ENCODE measurements at places on chromosomes 6 and 20. TPM values are rescaled to one million over a fixed set of nuclear protein-coding genes. Genes with fewer than 3 reads are reported as not detected.
A peak's percentile ranks its signal among the peaks of the same experiment; 100 is the strongest.

Gene CAGE1
- total RNA-seq = not detected

- no peak for DNase-seq
Observed at GRCh38 chr6:28776269-28777146, 147.3 kb downstream of the TRIM27 start.

GRCh38 chr6:5202941-5203340 lies 57.8 kb downstream of the LYRM4 start:
- DNase-seq = no peak

Gene FAXC
- total RNA-seq = 3.8 TPM

DNA sequence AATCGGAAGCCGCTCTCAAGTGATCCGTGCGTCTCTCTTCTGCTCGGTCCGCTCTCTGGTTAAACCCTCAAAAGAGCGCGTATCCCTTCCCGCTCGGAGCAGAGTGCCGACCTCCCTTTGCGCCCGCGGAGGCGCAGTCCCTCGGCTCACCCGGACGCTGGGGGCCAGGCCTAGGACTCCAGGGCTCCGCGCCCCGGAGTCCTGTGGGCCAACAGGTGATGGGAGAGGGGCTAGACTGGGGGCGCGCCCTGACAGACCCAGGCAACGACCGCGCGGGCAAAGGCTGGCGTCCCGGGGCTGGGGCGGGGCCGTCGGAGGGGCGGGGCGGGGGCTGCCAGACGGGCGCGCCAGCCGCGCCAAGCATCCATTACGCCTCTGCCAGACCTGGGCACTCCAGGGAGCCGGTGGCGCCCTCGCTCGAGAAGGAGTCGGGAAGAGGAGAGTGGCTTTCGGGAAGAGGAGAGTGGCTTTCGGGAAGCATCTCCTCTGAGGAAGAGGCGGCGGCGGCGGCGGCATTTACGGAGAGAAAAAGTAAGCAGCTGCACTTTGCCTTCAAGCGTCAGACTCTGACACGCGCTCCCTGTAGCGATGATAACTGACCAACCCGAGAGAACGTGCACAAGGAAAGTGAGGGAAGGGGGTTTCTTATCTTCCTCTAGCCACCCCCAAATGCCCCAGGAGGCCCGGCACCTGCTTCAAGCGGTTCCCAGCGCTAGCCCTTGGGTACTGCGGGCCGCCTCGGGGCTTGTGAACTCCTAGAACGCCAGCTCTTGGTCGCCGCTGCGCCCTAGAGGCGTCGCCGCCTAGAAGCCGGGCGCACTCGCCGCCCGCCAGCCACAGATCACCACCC lies 2.6 kb downstream of the EPHA7 start:
- peak; percentile 41 for DNase-seq

- no peak for DNase-seq
Observed at GRCh38 chr6:4593951-4594350, 182.3 kb upstream of the CDYL start.

GRCh38 chr20:23910210-23910609 lies 30.7 kb upstream of the CST5 start:
- no peak for DNase-seq

GRCh38 chr6:70310063-70310694 lies 7.3 kb upstream of the COL9A1 start:
- no peak for DNase-seq

DNA sequence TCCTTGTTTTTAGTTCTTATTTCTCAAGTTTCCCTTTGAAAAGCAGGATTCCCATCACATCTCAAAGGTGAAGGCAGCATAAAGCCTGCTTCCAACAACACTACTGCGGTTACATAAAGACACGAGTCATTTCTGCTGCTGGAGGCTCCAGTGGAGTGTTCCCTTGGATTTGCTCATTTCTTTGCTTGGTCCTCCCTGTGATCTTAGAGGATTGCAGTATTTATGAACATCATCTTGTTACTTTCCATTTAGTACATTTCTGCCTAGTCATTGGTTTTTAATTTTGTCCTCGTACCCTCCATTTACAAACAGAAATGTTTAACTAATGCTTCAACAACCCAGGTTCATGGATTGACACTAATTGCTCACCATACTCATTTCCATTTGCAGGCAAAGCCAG lies 298.8 kb downstream of the ZNF217 start:
- DNase-seq = no peak

DNA sequence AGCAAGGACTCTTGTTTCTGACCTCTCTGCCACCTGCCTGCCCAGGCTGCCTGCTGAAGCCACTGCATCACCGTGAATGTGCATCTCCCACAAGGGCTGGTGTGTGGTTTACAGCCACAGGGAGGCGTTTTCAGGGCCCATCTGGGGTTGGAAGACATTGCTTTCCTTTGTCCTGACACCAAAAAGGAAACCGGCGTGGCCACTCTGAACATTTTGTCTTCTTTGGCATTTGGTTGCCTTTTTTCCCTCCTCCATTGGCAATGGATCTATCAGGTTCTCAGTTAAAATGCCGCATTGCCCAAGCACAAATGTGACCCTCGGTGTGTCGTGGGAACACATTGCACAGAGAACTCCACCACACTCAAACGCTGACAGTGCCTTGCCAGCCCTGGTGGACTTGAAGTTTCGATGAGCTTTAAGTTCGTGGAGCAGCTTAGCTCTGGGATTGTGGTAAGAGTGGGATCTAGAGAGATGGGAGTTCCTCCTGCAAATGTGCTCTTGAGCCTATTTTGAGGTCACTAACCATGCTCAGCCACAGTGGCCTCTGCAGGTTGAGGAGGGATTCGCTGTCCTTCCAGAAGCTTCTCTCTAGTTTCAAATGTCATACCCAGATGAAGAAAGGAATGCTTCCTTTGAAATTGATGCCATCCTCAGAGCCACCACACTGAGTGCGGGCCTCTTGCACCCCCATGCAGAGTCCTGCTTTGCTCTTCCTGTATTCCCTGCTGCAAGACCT lies 14.8 kb upstream of the PCK1 start:
- DNase-seq = peak; percentile 28

- no peak for DNase-seq
Observed at GRCh38 chr6:151544453-151544852, 50.6 kb downstream of the CCDC170 start.

DNA sequence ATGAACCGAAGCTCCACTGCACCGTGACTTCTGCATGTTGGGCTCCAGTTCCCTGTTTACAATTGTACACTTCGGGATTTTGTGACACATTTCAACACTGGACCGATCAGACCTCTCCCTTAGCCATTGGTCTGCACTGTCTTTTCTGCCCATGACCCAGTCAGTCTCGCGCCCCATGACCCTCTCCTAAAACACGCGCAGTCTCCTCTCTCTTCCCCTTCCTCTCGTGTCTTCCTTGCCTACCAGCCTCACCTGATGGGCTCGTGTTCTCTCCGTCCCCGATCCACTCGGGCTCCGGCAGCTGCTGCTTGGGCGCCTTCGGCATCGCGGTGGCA lies 535 bp upstream of the ABCF1 start:
- DNase-seq = no peak

- DNase-seq = no peak
Observed at GRCh38 chr6:2147766-2148448, 97.5 kb downstream of the GMDS start.

DNA sequence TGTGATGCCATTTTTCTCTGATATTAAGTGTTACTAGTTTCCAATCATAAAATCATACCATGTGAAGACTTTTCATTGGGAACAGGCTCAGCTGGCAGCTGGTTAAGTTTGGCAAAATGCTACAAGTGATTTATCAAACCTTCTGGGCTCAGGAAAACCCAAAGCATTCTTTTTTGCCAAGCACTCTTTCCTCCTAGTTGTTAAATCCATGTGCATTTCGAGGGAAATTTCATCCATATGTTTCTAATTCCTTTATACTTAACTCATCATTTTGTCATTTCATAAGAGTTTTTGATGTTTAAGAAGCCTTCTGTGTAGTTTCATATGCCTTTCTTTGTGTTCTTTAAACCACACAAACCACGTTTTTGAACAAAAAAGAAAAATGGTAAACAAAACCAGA lies 217.6 kb upstream of the PDE10A start:
- DNase-seq = no peak

- no peak for DNase-seq
Observed at GRCh38 chr6:154872542-154873114, 122.5 kb upstream of the TIAM2 start.

Gene COL21A1
- 39.3 TPM for total RNA-seq

Gene SRSF12
- 1.9 TPM for total RNA-seq

- no peak for DNase-seq
Observed at GRCh38 chr6:43942011-43942442, 172.0 kb downstream of the VEGFA start.

- no peak for DNase-seq
Observed at GRCh38 chr6:46815130-46815529, 21.9 kb downstream of the MEP1A start.

Gene FHL5
- total RNA-seq = 413 TPM

Gene CCDC28A
- 14.1 TPM for total RNA-seq

- DNase-seq = peak; percentile 73
Observed at GRCh38 chr20:58713801-58714339, 21.3 kb downstream of the NPEPL1 start.

Gene NRM
- 13.0 TPM for total RNA-seq

Gene NNAT
- total RNA-seq = 2.6 TPM

Gene HCK
- 19.9 TPM for total RNA-seq
